ENCODE measurements at places on chromosomes 2 and 18. TPM values are rescaled to one million over a fixed set of nuclear protein-coding genes. Genes with fewer than 3 reads are reported as not detected.

- DNase-seq: no peak
Observed at GRCh38 chr2:54432251-54433015, 23.7 kb upstream of the SPTBN1 start.

C1QL2 gene
- not detected for total RNA-seq

DNA sequence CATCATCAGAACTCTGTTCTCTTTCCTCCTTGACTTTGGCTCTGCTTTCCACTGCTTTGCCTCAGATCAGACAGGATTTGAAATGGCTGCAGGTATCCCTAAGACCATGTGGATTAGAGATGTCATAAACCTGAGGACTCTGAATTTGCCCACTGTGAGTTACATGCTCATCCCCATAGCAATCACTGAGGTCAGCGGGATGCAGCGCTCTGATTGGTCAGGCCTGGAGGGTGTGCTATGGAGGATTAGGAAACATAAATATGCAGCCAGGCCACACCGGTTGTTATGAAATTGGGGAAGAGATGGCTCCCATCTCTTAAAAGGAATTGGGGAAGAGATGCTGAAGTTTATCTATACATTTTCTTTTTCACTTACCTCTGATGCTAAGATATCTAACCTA lies 73.7 kb upstream of the DNAJC10 start:
- peak; percentile 57 for DNase-seq

- DNase-seq: no peak
Observed at GRCh38 chr18:67935638-67936037, 419.1 kb upstream of the DSEL start.

DNA sequence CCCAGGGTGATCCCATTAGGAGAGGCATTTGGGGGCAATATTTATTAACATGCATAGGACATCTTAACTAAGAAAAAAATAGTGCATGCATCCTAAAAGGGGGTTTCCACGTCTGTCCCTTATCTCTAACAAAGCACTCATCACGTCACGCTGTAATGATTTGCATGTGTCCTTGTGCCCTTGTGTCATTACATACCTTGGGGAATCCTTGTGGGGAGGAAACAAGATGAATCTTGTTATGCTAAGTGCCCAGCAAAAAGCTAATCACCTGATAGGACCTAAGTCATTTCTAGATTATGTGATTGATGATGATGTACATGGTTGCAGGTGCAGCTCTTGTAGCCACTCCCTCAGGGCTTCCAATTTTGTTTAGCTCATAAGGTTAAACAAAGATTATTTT lies 250.9 kb downstream of the FBXO15 start:
- DNase-seq: no peak

- DNase-seq: no peak
Observed at GRCh38 chr2:17717666-17718065, 35.9 kb downstream of the SMC6 start.

GRCh38 chr2:9330612-9331270 lies 92.6 kb downstream of the ITGB1BP1 start:
- no peak for DNase-seq

DNA sequence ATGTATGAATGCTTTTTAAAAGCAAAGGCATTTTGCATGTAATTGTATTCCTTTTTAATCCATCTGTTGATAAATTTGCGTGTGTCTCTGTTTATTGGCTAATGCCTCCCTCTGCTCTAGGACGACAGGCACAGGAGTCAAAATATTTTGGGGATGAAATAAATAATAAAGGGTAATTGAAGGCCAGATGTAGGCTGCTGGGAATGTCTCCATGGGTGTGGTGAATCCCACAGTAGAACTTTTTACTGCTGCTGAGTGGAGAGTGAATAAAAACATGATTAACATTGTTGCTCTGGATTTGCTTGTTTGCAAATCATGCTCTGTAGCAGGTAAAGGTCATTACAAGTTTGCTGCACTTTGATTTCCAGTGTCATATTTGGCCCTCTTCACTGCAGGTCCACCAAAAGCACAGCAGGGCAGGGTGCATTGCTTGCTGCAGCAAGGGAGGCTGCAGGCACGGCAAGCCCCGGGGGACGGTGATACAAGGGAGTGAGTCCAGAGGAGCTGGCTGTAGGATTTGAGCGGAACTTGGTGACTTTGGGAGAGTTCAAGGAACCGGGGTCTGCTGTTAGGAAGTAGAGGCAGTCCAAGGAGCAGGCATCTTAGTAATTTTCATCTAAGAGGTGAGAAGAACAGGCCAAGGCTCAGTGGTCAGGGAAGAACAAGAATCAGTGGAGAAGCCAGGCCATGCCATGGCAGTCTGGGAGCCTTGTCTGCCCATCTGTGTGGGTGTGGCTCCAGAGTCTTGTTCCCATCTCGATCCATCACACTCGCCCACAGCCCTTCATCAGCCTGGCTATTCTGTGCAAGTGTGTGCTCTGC lies 201.5 kb upstream of the RAB6C start:
- DNase-seq: no peak

DNA sequence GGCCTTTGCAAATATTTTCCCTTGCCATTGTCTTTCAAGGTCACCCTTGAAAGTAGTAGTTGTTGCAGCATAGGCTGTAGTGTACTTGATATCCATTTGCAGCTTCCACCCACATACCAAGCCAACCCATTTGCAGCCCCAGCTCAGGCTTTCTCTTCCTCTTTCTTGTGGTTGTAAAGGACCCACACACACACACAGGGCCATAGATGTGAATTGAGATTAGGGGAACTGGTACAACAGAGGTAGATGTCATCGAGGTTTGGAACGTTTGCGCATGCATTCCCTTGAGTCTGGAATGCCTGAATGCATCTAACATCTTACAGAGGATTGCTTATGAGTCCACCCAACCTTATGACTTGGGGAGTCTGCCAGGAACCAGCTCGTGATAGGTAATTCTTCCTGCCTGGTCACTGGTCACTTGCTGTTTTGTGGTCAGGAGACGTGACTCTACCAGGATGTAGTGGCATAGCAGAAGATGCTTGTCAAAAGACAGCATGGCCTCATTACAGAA lies 91.9 kb downstream of the MRPS9 start:
- no peak for DNase-seq

GRCh38 chr2:64276417-64277095 lies 132.3 kb upstream of the PELI1 start:
- DNase-seq: no peak

DNA sequence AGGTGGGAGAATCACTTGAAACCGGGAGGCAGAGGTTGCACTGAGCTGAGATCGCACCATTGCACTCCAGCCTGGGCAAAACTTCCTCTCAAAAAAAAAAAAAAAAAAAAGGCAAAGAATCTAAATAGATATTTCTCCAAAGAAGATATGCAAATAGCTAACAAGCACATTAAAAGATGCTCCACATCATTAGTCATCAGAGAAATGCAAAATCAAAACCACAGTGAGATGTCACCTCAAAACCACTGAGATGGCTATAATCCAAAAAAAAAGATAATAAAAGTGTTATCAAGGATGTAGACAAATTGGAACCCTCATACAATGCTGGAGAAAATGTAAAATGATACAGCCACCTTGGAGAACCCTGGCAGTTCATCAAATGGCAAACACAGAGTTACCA lies 8.4 kb downstream of the ST8SIA5 start:
- DNase-seq: no peak

ARMC9 gene
- 2.3 TPM for total RNA-seq

DNA sequence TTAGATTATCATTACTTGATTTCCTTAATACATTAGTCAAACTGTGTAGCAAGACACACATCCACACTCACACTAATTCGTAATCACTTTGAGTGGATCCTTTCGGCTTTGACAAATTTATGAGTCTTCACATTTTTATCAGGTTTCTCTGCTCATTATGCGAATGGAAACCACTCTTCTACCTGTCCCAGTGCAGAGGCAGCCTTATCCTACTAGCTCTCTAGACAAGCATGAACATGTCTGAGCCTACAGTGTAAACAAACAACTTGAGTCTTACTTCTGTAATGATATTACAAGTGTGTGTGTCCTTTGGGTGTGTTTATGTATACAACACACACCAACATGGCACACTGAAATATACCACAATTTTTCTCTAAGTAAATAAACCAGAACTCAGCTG lies 361.9 kb upstream of the CHST9 start:
- DNase-seq: no peak

KCNJ3 gene
- total RNA-seq: 2.0 TPM

DNA sequence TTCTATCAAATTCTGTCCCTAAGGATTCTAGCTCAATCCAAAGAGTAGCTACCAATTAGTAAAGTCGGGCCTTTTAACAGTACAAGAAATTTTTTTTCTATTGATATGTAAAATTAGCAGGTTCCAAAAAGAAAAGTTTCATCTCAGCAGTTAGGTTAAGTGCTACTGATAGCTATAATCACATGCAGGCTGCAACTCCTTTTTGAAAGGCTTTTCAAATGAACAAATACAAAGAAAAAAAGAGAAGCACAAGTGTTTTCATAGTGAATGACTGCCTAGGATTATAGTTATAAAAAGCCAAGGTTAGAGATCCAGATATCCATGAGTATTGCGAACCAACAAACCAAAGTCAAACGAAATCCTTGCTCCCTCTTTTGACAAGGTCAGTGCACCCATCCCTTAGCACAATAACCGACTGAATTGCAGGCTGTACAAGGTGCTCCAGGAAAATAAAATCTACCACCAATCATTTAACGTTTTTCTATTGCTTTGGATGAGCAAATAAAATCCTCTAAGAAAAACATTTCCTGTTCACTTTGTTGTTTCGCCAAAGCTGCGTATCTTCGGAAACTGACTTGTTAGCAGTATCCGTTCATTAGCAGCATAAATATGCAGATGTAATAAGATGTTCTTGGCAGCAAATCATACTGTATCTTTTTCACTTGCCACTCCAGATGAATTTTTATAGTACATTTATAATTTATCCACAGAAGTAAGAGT lies 100.2 kb downstream of the SRBD1 start:
- no peak for DNase-seq

DNA sequence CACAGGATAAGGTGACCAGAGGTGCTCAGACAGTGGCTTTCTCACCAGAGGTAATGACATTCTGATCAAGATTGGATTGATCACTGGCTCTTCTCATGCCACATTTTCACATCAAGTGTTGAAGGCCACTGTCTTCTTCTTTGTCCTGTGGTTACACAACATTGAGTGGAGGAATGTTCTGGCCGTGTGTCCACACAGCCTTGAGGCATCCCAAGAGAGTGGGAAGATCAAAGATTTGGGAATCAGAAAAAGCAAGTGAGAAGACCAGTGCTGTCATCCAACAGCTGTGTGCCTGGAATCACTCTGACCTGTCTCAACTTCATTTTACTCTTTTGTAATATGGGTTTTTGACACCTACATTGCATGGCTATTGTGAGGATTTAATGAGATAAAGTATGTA lies 67.4 kb downstream of the IL1R2 start:
- no peak for DNase-seq

PIEZO2 gene
- 1.1 TPM for total RNA-seq

DNA sequence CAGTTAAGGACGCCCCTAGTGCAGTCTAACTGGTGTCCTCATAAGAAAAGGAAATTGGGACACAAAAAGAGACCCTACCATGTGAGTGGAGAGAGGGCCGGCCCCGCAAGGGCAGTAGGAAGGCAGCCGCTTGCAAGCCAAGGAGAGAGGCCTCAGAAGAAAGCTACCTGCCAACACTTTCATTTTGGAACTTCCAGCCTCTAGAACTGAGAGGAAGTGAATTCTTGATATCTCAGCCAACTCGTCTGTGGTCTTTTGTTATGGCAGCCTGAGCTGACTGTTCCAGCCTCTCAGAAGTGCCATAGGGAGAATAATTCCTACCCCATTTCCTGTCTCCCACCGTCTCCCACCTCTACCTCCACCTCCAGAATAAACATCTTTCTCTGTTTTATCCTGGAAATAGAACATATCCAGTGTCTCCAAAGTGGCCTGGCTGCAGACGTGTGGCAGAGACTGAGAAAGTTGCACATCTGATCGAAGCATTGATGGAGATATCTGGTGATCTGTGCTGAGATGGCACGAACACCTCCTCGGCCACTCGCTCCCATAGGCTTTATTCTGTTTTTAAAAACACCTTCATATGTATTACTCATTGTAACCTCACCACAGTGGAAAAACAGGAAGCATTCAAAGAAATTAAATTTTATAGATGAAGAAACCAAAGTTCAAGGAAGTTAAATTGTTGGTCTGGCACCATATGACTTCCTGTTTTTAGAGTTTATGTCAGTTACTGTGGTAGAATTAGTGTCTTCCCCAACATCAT lies 39.5 kb upstream of the MARCO start:
- no peak for DNase-seq

- DNase-seq: no peak
Observed at GRCh38 chr2:218720048-218721041, 9.7 kb downstream of the TTLL4 start.

- no peak for DNase-seq
Observed at GRCh38 chr2:216119986-216120385, 10.8 kb downstream of the XRCC5 start.

DNA sequence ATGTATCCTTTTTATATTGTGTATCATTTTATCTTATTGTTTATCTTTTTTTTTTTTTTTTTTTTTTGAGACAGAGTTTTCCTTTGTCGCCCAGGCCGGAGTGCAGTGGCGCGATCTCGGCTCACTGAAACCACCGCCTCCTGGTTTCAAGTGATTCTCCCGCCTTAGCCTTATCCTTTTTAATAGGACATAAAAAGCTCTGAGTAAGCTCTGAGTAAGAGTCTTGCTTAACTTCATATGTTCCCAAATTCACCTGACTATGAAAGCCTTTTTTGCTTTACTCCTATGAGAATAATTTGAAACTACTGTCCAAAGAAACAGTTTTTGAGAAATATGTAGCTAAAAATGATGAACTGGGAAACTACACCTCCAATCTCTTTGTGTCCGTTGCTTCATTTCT lies 525.5 kb downstream of the IRS1 start:
- DNase-seq: no peak

ALLC gene
- total RNA-seq: not detected

OR6B2 gene
- not detected for total RNA-seq

DNA sequence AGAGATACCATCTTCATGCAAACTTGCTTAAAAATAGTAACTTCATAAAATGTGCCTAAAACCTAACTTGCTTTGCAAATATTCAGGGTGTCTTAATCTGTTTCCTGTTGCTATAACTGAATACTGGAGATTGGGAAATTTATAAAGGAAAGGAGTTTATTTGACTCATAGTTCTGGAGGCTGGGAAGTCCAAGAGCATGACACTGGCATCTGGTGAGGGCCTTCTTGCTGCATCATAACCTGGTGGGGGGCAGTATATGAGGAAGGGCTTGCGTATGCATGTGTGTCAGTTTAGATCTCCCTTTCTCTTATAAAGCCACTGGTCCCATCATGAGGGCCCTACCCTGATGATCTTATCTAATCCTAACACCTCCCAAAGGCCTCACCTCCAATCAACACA lies 166.5 kb downstream of the LPIN1 start:
- DNase-seq: no peak

GRCh38 chr18:46546111-46546640 lies 110.8 kb downstream of the LOXHD1 start:
- DNase-seq: no peak

GRCh38 chr2:74076074-74076470 lies 71.6 kb downstream of the BOLA3 start:
- no peak for DNase-seq

- no peak for DNase-seq
Observed at GRCh38 chr2:101125374-101125773, 25.8 kb downstream of the TBC1D8 start.

FAM124B gene
- 1.2 TPM for total RNA-seq
